ENCODE measurements at places on chromosomes 4 and X.

- DNase-seq, result no peak
Measured at GRCh38 chr4:4455210-4455865, 68.4 kb downstream of the NSG1 start.

GRCh38 chr4:101667348-101667747 lies 123.2 kb upstream of the BANK1 start:
- DNase-seq, result no peak

GRCh38 chr4:46258431-46258830 lies 131.5 kb downstream of the GABRA2 start:
- no peak for DNase-seq

DNA sequence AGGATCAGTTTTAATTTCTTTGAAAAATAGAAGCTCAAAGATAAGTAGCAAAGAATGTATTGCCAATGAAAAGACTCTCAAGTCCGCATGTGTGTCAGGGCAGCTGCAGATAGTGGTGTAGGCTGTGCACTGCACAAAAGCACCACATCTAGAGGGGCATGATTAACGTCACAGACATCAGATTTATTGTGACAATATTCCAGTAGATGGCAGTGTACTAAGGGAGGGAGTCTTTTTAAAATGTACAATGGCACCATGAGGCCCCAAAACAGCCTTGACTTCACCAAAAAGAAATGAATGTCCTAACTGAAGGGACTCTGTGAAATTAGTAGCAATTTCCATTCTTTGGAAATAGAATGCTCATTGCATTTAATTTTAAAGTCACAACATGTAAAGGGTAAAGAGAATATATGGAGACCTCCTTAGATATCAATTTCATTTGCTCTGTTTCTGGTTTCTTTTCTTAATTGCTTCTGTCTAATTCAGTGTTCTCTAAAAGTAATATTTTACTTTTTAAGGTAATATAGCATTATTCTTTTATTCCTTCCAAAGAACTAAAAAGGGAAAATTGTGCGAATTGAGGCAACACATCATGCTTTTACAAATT lies 98.4 kb downstream of the ZNF827 start:
- no peak for DNase-seq

GRCh38 chr4:42945874-42946273 lies 53.4 kb downstream of the GRXCR1 start:
- DNase-seq, result no peak

- DNase-seq, result no peak
Measured at GRCh38 chrX:40778861-40779575, 43.7 kb upstream of the MED14 start.

GRCh38 chrX:56554870-56555269 lies 8.6 kb upstream of the UBQLN2 start:
- DNase-seq, result no peak

DNA sequence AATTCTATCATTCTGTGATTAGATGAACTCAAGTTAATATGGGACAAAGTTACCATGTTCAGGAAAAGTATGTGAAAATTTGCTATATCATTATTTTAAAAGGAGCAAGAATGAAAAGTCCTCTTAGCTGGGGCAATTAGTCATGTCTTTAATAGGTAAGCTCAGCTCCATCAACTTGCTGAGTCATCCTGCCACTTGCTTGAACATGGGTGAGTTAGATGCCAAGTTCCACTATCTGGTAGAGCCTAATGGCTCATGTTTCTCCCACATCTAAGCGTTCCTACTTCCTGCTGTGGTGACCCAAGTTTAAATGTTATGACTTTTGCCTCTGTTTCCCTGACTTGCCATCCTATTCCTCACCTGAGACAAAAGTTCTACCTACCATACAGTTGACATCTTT lies 276.8 kb downstream of the ZNF674 start:
- no peak for DNase-seq

DNA sequence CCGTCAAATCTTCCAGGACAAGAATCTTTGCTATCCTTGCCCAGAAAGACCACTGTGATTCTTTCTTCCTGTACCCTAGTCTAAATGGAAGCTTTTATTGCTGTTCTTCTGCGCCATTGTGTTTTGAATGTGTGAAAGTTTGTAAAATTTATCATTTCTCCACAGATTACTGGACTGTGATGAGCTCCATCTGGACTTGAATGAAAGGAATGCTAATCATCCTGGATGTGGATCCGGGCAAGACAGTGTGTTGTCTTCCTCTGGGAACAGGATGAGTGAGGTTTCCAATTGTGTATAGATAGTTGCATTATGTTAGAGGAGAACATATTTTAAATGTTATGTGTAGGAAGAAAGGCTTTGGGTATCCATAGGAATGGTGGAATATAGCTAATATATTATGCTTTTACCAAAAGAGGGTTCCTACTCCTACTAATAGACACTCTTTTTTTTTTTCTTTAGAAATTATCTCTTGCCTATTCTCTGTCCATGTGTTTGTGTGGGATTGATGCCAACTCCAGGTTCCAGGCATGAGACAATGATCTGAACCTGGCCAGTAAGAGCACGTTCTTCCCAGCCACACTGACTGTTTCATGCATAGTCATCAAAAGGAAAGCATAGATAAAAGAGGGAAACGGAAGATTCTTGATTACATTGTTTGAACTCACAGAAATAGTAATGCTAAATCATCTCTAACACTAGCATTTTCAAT lies 803.6 kb upstream of the ADGRL3 start:
- DNase-seq, result no peak

DNA sequence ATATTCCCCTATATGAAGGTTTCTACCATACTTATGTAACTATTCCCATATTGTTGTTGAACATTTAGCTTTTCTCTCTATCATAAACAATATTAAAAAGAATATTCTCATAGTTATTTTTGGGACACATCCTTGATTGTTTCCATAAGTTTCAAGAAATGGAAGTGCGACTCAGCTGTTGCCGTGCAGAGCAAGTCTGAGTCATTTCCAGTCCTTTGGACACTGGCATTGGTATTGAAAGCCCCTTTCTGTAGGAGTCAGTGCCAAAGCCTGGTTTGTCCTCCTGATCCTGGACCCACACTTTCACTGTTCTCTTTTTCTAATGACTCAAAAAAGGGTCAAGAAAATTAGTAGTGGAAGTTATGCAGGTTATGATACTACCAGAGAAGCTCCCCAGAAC lies 108.3 kb upstream of the DIAPH2 start:
- no peak for DNase-seq

DNA sequence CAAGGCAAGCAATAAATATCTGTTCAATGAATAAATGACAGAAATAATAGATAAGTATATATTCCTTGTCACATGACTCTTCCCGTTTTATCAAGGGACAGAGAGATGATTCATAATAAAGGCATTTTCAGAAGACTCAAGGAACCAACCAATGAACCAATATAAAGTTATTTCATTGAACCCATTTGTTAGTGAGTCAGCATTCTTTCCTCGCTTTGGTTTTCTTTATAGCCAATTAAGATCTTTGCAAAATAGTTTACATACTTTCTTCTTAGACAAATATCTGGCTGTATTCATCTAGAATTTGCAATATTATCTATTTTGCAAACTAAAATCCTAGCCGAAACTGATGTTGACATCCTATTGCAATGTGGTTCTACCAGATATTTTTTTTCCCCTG lies 269.4 kb downstream of the IL15 start:
- DNase-seq, result no peak

DNA sequence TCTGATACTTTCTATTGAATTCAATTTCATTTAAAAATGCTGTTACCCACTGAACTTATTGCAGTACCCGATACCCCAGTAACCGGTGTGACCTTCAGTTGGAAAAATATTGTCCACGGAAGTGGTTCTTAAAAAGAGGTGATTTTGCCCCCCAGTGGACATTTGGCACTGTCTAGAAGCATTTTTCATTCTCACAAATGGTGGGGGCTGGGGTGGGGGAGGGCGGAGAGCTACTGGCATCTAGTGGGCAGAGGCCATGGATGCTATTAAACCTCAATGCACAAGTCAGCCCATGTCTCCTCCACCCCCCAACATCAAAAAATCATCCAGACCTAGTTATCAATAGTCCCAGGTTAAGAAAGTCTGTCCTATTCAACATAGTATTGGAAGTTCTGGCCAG lies 19.6 kb upstream of the CHM start:
- DNase-seq, result no peak

GRCh38 chr4:17884063-17884462 lies 73.3 kb downstream of the NCAPG start:
- DNase-seq, result no peak

GRCh38 chr4:8838296-8838960 lies 33.2 kb downstream of the HMX1 start:
- no peak for DNase-seq

Data from heart left ventricle (tissue), 16 donors.